Adrenal gland (tissue), 19 donors: ENCODE measurements at places on chromosomes 7 and 10. TPM values are rescaled to one million over a fixed set of nuclear protein-coding genes. Genes with fewer than 3 reads are reported as not detected.
A peak's percentile ranks its signal among the peaks of the same experiment; 100 is the strongest.

PTPN20 gene
- 27.2 TPM for total RNA-seq

TMEM184A gene
- 0.41 TPM for total RNA-seq

ARL4A gene
- 9.2 TPM for total RNA-seq

C7orf33 gene
- not detected for total RNA-seq

CPA2 gene
- not detected for total RNA-seq

NUDT5 gene
- total RNA-seq: 44.2 TPM

ASAH2 gene
- total RNA-seq: 0.64 TPM

STK31 gene
- not detected for total RNA-seq

DNA sequence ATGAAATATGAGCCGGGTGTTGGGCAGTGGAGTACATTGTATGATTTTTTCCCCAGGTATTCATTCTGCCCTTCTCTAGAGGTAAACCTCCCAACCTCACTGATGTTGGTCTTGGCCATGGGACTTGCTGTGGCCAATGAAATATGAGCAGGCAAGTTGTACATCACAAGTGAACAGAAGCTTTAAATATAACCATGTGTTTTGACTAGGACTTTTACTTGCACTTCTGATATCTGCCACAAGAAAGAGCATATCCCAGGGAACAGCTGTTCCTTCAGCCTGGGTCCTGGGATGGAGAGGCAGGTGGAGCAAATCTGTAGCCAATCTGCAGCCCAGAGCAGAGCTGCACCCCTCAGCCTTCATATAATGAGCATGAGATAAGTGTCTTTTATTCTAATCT is 109.8 kb upstream of the PALS2 start:
- no peak for DNase-seq
- no peaks in the 10 kb centered on the region for H3K4me1 ChIP-seq
- H3K36me3 ChIP-seq: no peaks in the 10 kb centered on the region

GRCh38 chr10:51935341-51935740 is 235.9 kb upstream of the CSTF2T start:
- H3K36me3 ChIP-seq: no peaks in the 10 kb centered on the region
- no peak for DNase-seq
- no peak overlapping the region for H3K27ac ChIP-seq

DNA sequence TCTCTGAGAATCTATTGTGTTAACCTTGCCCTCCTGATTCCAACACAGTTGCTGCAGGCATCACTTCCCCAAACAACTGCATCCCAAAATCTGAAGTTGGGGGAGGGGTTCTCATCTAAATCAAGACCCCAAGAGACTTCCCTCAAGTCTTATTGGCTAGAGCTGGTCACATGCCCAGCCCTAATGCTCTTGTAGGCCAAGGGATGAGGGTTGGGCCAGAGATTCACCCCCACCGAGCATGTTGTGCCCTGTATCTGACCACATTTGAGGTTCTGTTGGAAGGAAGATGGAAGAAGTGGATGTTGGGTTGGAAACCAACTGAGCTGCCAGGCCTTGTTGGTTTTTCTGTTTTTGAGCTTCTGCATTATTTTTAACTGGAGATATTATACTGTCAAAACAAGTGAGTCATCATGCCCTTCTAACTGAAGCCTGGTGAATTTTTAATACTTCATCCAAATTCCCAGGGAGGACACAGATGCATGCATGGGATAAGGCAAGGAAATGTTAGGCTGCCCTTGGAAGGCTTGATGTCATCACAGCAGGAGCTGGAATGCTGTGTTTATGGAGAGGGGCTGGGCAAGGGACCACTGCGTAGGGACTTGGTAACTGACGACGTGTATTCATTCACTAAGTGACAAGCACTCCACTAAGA is 68.6 kb upstream of the CACUL1 start:
- H3K27ac ChIP-seq: peak overlapping the region; percentile 52
- no peaks in the 10 kb centered on the region for H3K27me3 ChIP-seq
- H3K36me3 ChIP-seq: no peaks in the 10 kb centered on the region
- peak; percentile 41 for DNase-seq

GRCh38 chr10:30861976-30862375 is 169.7 kb downstream of the ZNF438 start:
- H3K27me3 ChIP-seq: no peaks in the 10 kb centered on the region
- H3K4me3 ChIP-seq: no peak overlapping the region
- peaks cover 9% of the 10 kb centered on the region for H3K4me1 ChIP-seq
- no peak overlapping the region for H3K27ac ChIP-seq
- no peak for DNase-seq

DNA sequence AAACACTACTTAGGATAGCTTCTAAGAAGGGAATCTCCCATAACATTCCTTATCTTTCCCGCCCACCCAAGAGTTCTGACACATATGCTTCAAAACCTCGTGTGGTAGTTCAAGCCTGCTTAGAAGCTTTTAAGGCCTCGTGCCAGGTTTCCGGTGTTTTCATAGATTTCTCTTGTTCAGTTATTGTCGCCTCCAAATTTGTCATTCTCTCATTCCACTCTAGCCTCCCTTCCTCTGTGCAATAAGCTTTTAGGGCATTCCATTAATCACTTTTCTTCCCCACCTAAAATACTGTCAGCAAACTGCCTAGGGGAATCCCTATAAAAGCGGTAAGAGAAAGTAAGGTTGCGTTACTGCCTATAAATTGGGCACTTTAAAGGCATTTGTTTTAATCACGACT is 718 bp upstream of the BPGM start:
- H3K36me3 ChIP-seq: no peaks in the 10 kb centered on the region
- peak overlapping the region; percentile 67 for H3K27ac ChIP-seq
- peak overlapping the region; percentile 67 for H3K4me3 ChIP-seq
- H3K4me1 ChIP-seq: peaks cover 17% of the 10 kb centered on the region
- H3K27me3 ChIP-seq: no peaks in the 10 kb centered on the region

DNA sequence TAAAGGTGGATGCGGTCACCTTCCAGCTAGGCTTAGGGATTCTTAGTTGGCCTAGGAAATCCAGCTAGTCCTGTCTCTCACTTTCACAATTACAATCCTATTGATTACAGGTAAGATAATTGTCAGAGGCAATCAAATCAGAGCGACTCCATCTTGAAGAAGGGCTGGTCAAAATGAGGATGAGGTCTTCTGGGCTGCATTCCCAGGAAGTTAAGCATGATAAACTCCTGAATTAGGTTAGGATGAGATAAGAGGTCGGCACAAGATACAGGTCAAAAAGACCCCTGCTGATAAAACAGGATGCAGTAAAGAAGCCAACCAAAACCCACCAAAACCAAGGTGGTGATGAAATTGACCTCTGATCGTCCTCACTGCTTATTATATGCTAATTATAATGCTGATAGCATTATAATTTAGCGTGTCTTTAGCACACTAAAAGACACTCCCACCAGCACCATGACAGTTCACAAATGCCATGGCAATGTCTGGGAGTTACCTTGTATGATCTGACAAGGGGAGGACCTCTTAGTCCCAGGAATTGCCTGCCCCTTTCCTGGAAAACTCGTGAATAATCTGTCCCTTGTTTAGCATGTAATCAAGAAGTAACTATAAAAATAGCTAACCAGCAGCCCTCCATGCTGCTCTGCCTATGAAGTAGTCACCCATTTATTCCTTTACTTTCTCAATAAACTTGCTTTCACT is 237.6 kb downstream of the CCSER2 start:
- DNase-seq: no peak
- no peaks in the 10 kb centered on the region for H3K36me3 ChIP-seq
- H3K4me3 ChIP-seq: no peak overlapping the region
- no peak overlapping the region for H3K27ac ChIP-seq

- peak overlapping the region; percentile 92 for H3K27ac ChIP-seq
- no peaks in the 10 kb centered on the region for H3K36me3 ChIP-seq
- H3K4me1 ChIP-seq: peaks cover 7% of the 10 kb centered on the region
- H3K27me3 ChIP-seq: no peaks in the 10 kb centered on the region
- H3K4me3 ChIP-seq: peak overlapping the region; percentile 24
- DNase-seq: no peak
Measured at GRCh38 chr10:71965623-71966022, 1.4 kb downstream of the CHST3 start.

- H3K4me1 ChIP-seq: no peaks in the 10 kb centered on the region
- H3K27me3 ChIP-seq: no peaks in the 10 kb centered on the region
- no peaks in the 10 kb centered on the region for H3K36me3 ChIP-seq
- H3K27ac ChIP-seq: no peak overlapping the region
Measured at GRCh38 chr7:107002126-107002525, 42.4 kb upstream of the PRKAR2B start.

- no peak for DNase-seq
- peaks cover 8% of the 10 kb centered on the region for H3K4me1 ChIP-seq
- H3K27ac ChIP-seq: no peak overlapping the region
- H3K4me3 ChIP-seq: no peak overlapping the region
- H3K36me3 ChIP-seq: no peaks in the 10 kb centered on the region
- no peaks in the 10 kb centered on the region for H3K27me3 ChIP-seq
Measured at GRCh38 chr7:95977994-95978393, 205.6 kb downstream of the DYNC1I1 start.

- no peak overlapping the region for H3K4me3 ChIP-seq
- no peaks in the 10 kb centered on the region for H3K4me1 ChIP-seq
- no peak for DNase-seq
- H3K36me3 ChIP-seq: no peaks in the 10 kb centered on the region
- H3K27ac ChIP-seq: no peak overlapping the region
- no peaks in the 10 kb centered on the region for H3K27me3 ChIP-seq
Measured at GRCh38 chr7:115825456-115826115, 205.0 kb downstream of the TFEC start.

DNA sequence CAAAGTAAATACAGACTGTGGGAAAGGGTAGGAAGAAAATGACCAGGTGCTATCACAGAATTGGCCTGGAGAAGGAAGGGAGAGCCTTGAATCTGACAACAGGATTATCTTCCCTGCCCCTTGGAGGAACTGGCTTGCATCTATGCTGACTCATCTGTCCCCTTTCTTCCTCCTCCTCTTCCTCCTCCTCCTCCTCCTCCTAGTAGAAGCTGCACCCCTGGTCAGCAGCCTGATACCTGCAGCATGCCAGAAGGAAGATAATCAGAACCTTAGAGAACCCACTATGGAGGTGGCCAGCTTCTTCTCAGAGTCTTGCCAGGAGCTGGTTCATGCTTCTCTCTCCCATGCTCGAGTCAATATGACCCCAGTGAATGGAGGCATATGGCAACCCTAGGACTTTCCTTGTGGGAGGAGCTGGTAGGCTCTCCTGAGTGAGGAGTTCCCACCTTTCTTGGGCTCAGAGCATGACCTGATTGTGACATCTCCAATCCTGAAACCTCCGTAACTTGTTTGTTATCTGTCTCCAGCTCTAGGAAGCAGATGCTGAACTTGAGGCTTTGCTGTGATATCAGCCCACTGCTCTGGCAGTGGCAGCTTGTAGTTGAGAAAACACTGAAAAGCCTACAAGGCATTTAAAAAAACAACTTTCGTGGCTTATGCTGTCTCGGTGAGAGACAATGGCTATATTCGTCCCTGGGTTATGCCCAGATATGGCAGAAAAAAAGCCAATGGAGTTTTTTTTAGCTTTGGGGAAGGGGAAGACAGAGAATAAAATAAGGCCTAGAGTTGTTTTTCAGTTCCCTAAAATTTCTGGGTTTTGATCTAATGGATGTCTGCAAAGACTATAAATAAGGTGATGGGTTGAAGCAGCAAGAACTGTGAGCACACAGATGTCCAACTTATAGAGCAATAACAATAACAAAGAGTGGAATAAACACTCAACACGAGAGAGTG is 60.6 kb downstream of the CDHR3 start:
- no peak overlapping the region for H3K27ac ChIP-seq
- no peak overlapping the region for H3K4me3 ChIP-seq
- no peaks in the 10 kb centered on the region for H3K4me1 ChIP-seq

- H3K4me3 ChIP-seq: no peak overlapping the region
- H3K36me3 ChIP-seq: no peaks in the 10 kb centered on the region
- no peaks in the 10 kb centered on the region for H3K27me3 ChIP-seq
Measured at GRCh38 chr10:21687266-21688008, 153.4 kb downstream of the MLLT10 start.

GRCh38 chr10:62083412-62084267 is 182.1 kb downstream of the ARID5B start:
- H3K36me3 ChIP-seq: peaks cover 24% of the 10 kb centered on the region
- H3K4me1 ChIP-seq: peaks cover 20% of the 10 kb centered on the region
- peak; percentile 45 for DNase-seq

- no peak for DNase-seq
- H3K27ac ChIP-seq: no peak overlapping the region
- no peaks in the 10 kb centered on the region for H3K27me3 ChIP-seq
- H3K36me3 ChIP-seq: no peaks in the 10 kb centered on the region
- H3K4me3 ChIP-seq: no peak overlapping the region
Measured at GRCh38 chr10:86190291-86190690, 176.3 kb downstream of the GRID1 start.

DNA sequence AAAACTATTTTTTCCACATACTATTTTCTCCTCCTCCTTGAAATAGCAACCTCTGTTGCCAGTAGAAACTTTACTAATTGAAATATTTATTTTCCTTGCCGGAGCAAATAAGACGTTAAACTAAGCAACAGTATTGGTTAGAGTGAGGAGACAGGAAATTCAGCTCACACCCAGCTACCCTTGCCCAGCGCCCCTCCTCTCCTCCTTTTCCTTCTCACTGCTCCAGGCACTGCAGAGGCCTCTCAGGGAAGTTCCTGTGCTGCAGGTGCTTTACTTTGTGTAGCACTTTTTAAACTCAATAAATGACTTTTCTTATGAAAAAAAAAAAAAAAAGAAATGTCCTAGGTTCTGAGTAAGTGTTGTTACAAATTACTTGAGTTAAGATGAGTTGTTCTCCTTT is 134.0 kb downstream of the SEMA3E start:
- no peaks in the 10 kb centered on the region for H3K27me3 ChIP-seq
- H3K4me1 ChIP-seq: no peaks in the 10 kb centered on the region
- DNase-seq: no peak
- no peak overlapping the region for H3K27ac ChIP-seq
- H3K36me3 ChIP-seq: no peaks in the 10 kb centered on the region

DNA sequence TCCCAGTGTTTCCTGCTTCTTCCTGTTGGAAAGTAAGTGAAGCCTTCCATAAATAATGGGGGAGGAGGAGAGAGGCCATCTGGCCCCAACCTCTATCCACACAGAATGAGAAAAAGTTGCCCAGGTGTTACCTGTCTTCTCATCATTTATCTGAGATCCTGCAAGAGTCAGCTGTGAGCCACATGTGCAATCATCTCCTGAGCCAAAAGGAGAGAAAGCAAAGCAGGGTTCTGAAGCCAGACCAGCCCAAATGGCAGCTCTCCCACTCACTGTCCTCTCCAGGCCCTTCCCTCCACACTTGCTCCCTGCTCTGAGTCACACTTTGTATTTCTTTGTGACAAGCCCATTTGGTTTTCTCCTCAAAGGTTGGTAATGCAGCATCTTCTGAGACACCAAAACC is 65.9 kb downstream of the FAM204A start:
- no peaks in the 10 kb centered on the region for H3K36me3 ChIP-seq
- no peaks in the 10 kb centered on the region for H3K27me3 ChIP-seq
- no peaks in the 10 kb centered on the region for H3K4me1 ChIP-seq
- no peak overlapping the region for H3K4me3 ChIP-seq
- DNase-seq: no peak

DNA sequence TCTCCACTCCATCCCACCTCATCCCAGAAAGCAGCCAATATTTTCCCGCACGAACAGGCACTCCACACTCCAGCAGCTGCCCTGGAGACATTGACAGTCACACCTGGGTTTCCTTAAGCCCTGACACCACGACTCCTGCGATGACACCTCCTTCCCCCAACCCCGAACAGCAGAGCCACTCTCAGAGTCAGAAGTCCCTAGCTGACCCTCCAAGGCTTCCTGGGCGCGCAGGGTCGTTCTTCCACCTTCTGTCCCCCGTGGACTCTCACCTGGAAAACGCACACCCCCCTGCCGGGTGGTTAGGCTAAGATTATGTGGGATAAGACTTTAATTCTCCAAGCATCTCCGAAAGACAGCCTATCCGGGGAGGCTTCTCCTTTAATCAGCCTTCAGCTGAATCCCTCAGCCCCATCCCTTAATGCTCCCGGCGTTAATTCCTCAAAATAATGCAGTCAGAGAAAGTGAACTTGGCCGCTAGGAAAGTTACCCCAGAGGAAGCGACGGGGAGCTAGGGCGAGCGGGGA is 1.1 kb downstream of the DENND11 start:
- peak; percentile 8 for DNase-seq
- no peak overlapping the region for H3K27ac ChIP-seq
- H3K4me1 ChIP-seq: peaks cover 23% of the 10 kb centered on the region
- no peaks in the 10 kb centered on the region for H3K36me3 ChIP-seq
- no peaks in the 10 kb centered on the region for H3K27me3 ChIP-seq
- H3K4me3 ChIP-seq: peak overlapping the region; percentile 67
